ENCODE measurements at places on chromosomes 1 and 21.

DNA sequence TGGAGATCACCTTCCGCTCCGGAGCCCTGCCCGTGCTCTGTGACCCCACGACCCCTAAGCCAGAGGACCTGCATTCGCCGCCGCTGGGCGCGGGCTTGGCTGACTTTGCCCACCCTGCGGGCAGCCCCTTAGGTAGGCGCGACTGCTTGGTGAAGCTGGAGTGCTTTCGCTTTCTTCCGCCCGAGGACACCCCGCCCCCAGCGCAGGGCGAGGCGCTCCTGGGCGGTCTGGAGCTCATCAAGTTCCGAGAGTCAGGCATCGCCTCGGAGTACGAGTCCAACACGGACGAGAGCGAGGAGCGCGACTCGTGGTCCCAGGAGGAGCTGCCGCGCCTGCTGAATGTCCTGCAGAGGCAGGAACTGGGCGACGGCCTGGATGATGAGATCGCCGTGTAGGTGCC lies 9.6 kb downstream of the SPATA46 start:
- no peak for DNase-seq

- DNase-seq, result no peak
Measured at GRCh38 chr1:227395426-227396028, 77.2 kb upstream of the CDC42BPA start.

- no peak for DNase-seq
Measured at GRCh38 chr1:48794816-48795215, 18.1 kb upstream of the BEND5 start.

DNA sequence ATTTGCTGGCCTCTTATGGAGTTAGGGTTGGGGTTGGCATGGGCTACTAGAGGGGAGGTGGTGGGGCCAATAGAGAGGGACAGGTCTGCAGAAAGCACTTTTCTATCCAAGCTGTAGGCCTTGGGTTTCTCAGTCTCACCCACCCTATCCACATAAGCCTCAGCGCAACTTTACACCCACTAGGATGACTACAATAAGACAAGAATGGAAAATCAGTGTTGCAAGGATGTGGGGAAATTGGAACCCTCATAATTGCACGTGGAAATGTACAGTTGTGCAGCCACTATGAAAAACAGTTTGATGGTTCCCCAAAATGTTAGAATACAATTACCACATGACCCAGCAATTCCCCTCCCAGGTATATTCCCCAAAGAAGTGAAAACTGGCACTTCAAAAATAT lies 14.0 kb upstream of the GSTM4 start:
- DNase-seq, result no peak

DNA sequence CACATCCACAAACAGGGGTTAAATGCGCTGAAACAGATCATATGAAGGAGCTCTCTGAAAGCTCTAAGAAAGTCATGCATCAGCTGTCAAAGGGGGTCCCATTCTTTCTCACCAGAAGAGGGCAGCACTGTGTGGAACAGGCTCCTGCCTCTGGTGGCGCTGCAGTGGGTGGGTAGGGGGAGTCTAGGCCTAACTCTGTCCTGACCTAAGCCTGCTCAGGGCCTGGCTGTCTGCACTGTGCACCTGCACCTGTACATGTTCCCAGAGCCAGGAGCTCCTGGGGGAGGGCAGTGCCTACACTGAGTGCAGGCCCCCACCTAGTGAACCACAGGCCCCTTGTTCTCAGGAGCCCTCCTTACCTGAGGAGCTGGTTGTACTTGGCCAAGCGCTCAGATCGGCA lies 16.0 kb downstream of the ENO1 start:
- DNase-seq, result peak; percentile 32

- DNase-seq, result no peak
Measured at GRCh38 chr1:87718241-87718950, 389.7 kb downstream of the LMO4 start.

- no peak for DNase-seq
Measured at GRCh38 chr21:24046829-24047443, 1560.3 kb downstream of the MRPL39 start.

DNA sequence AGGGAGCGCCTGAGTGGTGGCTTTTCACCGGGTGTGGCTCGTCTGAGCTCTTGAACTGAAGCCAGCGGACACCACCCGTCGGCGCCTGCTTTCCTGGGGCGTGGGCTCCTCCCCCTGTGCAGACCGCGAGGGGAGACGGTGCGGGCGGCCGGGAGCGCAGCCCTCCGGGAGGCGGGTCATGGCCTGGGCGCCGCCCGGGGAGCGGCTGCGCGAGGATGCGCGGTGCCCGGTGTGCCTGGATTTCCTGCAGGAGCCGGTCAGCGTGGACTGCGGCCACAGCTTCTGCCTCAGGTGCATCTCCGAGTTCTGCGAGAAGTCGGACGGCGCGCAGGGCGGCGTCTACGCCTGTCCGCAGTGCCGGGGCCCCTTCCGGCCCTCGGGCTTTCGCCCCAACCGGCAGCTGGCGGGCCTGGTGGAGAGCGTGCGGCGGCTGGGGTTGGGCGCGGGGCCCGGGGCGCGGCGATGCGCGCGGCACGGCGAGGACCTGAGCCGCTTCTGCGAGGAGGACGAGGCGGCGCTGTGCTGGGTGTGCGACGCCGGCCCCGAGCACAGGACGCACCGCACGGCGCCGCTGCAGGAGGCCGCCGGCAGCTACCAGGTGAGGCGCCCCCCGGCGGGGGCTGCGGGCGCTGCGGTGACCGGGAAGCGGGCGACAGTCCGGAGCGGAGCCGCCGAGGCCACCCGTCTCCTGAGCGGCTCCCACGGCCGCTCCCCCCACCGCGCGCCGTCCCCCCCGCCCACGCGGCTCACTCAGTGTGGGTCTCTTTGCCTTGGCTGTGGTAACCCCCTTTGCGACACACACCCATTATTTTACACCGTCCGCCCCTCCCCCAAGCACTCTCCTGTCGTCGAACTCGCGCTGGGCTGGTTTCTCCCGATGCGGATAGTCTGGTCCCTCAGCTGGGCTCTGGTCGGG lies at the start of gene TRIM58:
TSS of gene TRIM58 (plus strand) at position 119 of the 916 bp plus-strand sequence. CDS start at position 179, 60 bp downstream.
- no peak for DNase-seq

DNA sequence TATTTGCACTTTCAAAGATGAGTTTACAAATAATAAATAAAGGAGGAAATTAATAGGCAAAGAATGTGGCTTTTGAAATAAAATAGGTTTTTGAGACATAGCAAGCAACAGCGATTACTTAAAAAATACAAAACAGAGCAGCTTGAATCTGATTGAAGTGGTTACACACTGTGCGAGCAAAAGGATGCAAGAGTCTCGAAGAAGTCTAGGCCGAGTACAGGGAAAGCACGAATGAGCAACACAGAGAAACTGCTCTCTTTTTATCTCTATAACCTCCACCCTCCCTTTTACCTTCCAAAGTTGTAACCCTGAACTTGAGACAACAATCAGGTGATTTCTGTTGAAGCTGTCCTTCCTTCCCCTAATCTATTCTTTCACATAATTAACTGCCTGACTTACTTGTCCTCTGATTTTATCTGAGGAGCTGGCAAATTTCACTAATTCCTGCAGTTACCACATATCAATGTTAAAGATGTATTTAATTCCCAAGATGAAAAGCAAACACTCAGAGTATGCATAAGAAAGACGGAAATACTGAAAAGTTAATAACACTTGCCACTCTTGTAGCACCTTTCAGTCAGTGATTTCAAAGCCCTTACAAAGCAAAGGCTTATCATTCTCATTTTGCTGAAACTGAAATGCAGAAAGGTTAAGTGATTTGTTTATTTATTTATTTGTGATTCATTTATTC lies 1030.1 kb downstream of the ADGRL2 start:
- no peak for DNase-seq

- no peak for DNase-seq
Measured at GRCh38 chr1:47231301-47232186, 481 bp downstream of the TAL1 start.

DNA sequence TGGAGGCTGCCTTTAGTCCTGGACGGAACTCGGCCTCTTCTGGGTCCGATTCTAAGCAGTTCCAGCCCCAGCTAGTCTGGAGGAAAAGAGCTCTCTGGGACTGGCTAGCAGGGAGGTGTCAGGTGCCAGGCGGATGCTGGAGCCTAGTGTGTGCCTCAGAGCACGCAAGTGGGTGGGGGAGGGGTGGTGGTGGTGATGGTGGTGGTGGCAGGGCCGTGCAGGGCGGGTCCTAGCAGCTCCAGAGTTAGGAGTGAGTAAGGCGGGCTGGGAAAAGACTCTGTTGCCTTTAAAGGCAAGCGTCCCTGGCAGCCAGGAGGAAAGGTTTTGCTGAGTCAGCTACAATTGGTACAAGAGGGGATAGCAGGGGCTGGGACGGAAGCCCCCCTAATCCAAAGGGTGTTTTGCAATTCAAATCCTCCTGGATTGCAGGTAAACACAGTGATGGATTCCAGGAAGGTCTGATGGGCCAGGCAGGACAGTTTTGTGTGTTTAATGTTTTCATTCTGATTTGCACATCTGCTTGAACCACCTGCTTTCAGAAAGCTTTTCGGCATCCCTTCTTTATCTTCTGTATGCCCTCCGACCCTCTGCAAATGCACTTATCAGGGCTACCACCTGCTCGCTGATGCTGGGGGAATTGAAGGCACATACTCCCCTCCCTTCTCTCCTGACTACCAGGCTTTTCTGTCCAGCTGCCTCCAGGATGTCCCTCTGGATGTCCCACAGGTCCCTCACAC lies 4.1 kb upstream of the SLC2A1 start:
- DNase-seq, result no peak

- DNase-seq, result no peak
Measured at GRCh38 chr1:119143706-119144105, 3.3 kb upstream of the WARS2 start.

DNA sequence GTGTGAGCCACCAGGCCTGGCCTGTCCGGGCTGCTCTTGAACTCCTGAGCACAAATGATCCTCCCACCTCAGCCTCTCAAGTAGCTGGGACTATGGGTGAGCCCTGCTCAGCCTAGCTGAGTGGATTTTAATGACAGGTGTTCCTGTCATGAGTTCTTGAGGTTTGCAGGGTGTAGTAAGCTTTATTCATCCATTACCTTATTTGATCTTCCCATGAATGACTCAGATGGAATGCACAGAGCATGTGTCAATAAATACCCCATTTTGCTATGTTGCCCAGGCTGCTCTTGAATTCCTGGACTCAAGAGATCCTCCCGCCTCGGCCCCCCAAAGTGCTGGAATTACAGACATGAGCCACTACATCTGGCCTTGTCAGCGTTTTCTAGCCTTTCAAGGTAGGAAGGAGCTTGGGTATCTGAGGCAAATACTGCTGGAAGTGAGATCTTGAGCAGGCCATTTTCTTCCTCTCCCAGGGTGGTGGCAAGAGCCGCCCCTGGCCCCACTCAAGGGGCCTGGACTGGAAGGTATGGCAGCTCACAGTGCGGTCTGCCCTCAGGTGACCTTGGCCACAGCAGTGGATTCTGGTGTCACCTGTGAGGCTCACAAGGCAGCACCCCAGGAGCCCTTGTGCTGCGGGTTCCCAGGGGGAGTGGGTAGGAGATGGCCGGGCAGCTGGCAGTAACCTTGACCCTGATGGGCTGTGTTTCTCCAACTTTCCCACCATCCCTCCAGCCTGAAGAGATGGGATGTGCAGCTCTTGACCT lies 20.0 kb downstream of the PIK3CD start:
- DNase-seq, result no peak

GRCh38 chr1:40984066-40984465 lies 4.6 kb downstream of the CTPS1 start:
- DNase-seq, result no peak

DNA sequence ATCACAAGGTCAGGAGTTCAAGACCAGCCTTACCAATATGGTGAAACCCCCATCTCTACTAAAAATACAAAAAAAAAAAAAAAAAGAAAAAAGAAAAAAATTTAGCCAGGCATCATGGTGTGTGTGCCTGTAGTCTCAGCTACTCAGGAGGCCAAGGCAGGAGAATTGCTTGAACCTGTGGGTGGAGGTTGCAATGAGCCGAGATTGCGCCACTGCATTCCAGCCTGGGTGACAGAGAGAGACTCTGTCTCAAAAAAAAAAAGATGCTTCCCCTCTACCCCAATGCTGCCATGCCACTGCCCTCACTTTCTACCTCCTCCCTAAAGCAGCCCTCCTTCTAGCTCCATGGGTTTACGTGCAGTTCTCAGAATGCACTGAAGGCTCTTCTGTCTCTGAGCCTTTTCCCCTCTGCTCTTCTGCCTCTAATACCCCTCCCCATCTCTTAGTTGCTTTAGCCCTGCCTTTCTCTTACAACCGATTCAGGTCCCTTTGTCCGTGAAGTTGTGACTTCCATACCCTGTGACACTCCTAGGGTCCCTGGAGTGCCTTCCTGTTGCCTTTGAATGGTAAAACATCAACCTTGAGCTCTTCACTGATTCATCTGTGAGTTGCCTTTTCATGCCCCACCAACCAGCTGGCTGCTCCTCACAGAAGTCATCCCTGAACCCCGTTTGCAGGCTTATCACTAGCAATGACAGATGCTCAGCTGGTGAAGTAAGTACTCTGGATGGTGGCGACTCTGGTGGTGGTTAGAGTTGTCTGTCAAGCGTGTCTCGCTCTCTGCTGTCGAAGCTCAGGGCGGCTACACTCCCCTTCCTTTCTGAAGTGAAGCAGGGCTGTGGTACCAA lies 234.9 kb downstream of the RHOU start:
- DNase-seq, result no peak

DNA sequence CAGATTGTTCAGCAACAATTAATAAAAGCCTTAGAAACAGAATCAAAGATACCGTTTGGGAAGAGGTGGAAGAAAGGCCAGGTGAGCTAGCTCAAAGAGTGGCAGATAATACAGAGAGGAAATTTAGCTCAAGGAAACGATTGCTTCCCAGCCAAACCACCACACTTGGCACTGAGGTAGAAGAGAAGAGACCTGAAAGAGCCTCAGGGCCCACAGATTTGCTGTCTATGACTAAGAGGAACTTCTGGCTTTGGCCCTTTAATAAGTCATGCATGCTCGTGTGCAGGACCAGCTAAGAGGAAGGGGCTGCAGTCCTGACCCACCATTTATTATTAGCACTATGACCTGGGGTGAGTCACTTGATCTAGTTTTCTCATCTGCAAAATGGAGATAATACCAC lies 72.8 kb upstream of the BCL10 start:
- no peak for DNase-seq

DNA sequence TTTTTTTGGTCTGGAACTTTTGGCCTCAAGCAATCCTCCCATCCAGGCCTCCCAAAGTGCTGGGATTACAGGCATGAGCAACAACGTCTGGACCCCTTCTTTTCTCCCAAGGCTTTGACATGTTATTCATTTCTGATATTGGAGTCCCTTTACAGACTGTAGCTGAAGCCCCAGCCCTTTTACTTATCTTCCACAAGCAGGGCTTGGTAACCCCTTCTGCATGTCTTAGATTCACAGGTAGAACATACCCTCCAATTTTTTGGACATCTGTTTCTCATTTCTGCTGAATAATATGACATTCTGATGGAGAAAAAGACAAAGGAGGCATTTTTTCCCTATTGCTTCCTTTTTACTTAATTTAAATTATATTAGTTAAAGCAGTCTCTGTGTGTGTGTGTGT lies 39.2 kb upstream of the RGS21 start:
- no peak for DNase-seq
